Mesenteric fat pad (tissue), 1 donor: ENCODE measurements at places on chromosomes 1 and 21.

- no peak for DNase-seq
Measured at GRCh38 chr1:93690921-93691789, 9.5 kb upstream of the BCAR3 start.

- DNase-seq: peak; percentile 97
Measured at GRCh38 chr1:111739194-111739924, at the start of gene INKA2. Gene INKA2, minus strand, starts transcription at chr1:111739395. Its CDS starts 153 bp downstream, at chr1:111739242.

DNA sequence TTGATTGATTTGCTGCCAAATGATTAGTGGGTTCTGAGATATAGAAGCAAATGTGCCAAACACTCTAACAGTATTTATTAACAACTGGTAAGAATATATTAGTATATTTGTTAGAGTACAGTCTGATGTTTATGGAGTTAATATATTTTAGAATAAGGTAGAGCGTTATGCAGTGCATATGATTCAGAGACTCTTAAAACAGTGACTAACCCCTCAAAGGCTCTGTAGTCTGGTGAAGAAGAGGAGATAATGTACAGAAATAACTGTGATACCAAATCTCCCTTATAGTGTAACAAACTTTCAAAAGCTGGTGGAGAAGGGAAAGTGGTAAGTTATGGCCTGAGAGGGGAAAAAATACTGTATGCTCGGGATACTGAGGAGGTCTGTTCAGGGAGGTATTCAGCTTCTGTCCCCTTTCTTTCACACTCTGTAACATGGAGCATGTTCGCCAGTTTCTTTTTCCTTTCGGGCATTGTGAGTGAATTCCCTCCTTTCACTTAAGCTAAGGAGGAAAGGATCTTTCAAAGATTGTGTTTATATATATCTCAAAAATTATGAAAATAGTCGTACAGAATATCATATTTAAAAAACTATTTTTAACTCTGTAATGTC is 121.2 kb downstream of the ADGRL2 start:
- no peak for DNase-seq

DNA sequence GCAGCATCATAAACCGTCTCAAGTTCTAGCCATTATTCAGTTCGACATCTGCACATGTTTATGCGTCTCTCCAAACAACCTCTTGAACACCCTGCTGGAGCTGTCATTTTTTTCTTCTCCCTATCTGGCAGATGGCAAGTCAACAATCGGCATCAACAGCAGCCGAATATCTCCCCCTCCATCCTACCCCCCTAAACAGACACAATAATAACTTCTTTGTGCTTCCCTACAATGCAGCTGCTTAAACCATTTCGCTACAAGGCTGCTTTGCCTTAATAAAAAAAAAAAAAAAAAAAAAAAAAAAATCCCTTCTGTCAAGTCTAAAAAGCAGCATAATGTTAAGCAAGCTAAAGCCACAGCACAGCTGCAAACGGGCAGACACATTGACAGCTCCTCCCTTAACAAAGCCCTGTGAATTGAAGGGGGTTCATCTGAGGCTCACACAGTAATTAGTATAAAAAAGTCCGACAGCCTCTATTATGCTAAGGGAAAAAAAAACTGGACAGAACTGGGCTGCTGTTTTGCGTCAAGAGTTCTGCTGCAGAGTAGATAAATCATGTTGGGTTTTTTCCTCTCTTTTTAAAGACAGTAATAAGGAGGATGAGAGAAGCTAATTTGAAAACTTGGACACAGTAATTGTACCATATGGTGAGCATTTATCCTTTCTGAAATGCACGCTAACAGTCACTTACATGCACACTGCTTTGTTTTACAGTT is 136.4 kb downstream of the AKT3 start:
- no peak for DNase-seq

GRCh38 chr1:226798427-226799411 is 59.6 kb upstream of the ITPKB start:
- DNase-seq: no peak

GRCh38 chr21:41869771-41870170 is 9.4 kb downstream of the PRDM15 start:
- no peak for DNase-seq

- DNase-seq: no peak
Measured at GRCh38 chr1:213983493-213984386, 4.0 kb upstream of the PROX1 start.

- no peak for DNase-seq
Measured at GRCh38 chr1:213560226-213560625, 427.5 kb upstream of the PROX1 start.

DNA sequence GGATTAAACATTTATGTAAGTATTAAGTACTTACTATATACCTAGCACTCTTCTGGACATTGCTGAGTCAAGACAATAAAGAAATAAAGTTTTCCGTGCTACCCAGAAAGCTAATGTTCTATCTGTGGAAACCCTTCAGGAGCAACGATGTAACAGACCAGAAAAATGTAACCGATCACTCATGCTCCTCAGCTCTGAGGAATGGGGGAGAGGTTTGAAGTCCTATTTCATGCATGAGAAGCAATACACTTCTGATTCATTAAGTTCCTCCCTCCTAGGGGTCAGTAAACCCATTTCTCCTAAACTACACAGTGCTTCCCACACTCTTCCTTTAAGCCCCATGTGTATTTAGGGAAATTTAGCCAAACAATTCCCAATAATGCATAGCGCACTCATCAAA is 25.6 kb upstream of the KAZN start:
- no peak for DNase-seq

GRCh38 chr21:44755227-44755626 is 43.9 kb upstream of the TSPEAR start:
- DNase-seq: no peak

DNA sequence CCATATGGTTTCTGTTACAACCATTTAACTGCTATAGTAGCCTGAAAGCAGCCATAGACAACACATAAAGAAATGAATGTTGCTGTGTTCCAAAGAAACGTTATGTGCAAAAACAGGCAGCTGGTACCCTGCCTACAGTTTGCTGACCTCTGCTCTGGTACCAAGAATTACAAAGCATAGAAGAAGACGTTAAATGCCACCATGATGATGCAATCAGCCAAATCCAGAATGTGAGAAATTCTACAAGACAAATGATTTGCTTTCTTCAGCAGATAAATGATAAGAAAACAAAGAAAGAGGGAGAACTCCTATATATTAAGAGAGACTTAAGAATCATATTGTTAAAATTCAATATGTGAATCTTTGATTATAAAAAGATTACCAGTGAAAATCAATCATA is 97.8 kb upstream of the PDE4B start:
- no peak for DNase-seq

GRCh38 chr1:58978096-58978495 is 194.2 kb upstream of the JUN start:
- DNase-seq: no peak

GRCh38 chr1:14296795-14297194 is 301.7 kb upstream of the KAZN start:
- no peak for DNase-seq

- DNase-seq: no peak
Measured at GRCh38 chr1:168301664-168302320, 21.1 kb downstream of the TBX19 start.

GRCh38 chr1:79325705-79326104 is 319.2 kb upstream of the ADGRL4 start:
- no peak for DNase-seq

- no peak for DNase-seq
Measured at GRCh38 chr1:223748405-223748772, 36.0 kb downstream of the CAPN2 start.

GRCh38 chr21:37367703-37368540 is 1.3 kb downstream of the DYRK1A start:
- no peak for DNase-seq

- DNase-seq: no peak
Measured at GRCh38 chr1:38210021-38210894, 163.7 kb upstream of the POU3F1 start.

DNA sequence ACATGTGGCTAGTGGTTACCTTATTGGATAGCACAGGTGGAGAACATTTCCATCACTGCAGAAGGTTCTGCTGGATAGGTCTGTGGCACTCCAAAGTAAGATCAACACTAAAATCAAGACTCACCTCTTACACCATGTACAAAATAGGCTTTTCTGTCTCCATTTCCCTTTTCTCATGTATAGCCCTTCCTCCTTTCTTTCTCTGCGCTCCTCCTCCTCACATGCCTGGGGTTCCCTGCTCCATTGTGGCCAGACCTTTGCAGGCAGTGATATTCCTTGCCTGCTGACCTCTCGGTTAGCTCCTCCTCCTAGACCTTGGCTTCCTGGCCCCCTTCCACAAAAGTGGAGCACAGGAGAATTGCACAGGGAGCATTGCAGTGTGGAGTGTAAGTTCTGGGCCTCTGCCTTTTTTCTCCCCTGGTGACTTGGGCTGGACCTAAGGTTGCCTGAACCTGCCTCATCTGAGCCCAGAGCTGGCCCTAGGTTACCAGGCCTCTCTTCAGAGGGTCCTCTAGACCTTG is 33.2 kb upstream of the RBM15 start:
- no peak for DNase-seq

DNA sequence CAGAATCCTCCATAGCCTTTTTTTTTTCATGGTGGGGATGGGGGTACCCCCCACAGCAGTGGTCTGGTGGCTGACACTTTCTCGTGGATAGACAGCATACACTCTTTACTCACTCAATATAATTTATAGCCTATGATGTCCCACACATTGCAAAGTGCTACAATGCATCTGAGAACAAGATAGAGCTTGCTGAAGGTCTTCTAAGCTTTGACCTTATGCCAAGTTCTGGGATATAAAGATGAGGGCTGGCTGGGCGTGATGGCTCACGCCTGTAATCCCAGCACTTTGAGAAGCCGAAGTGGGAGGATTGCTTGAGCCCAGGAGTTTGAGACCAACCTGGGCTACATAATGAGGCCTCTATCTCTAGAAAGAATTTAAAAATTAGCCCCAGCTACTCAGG is 78.0 kb downstream of the MPZL1 start:
- DNase-seq: no peak

- DNase-seq: no peak
Measured at GRCh38 chr1:216168546-216168945, 254.7 kb downstream of the USH2A start.
